ENCODE measurements at places on chromosomes 6 and 20. TPM values are rescaled to one million over a fixed set of nuclear protein-coding genes. Genes with fewer than 3 reads are reported as not detected.

- H3K27me3 ChIP-seq: peaks cover 10% of the 10 kb centered on the region
- no peak overlapping the region for H3K4me3 ChIP-seq
- DNase-seq: no peak
- peaks cover 7% of the 10 kb centered on the region for H3K4me1 ChIP-seq
- no peaks in the 10 kb centered on the region for H3K36me3 ChIP-seq
Observed at GRCh38 chr20:31472395-31473330, 2.3 kb downstream of the DEFB124 start.

The IYD gene
- total RNA-seq: not detected

GRCh38 chr6:117481278-117481925 lies 1.1 kb upstream of the DCBLD1 start:
- H3K4me1 ChIP-seq: peaks cover 20% of the 10 kb centered on the region
- H3K4me3 ChIP-seq: no peak overlapping the region
- no peak overlapping the region for H3K27ac ChIP-seq
- no peaks in the 10 kb centered on the region for H3K36me3 ChIP-seq
- no peaks in the 10 kb centered on the region for H3K27me3 ChIP-seq

DNA sequence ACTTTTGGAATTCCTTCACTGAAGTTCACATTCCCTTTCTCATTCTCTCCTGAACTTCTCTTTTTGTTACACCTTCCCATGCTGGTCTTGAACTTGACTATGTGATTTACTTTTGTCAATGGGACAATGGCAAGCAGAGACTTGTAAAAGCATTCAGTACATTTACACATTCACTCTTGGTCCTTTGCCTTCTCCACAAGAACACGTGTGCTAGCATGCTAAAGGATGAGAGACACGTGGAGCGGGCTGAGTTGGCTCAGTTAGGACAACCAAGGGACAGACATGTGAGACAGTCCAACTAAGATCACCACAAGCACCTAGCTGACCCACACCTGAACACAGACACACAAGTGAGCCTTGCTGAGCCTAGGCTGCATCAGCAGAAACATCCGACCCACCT lies 91.3 kb upstream of the PAK5 start:
- H3K4me3 ChIP-seq: no peak overlapping the region
- no peaks in the 10 kb centered on the region for H3K27me3 ChIP-seq
- no peaks in the 10 kb centered on the region for H3K4me1 ChIP-seq

GRCh38 chr20:63522091-63522868 lies 1.7 kb downstream of the PPDPF start:
- H3K27me3 ChIP-seq: peaks cover 4% of the 10 kb centered on the region
- H3K27ac ChIP-seq: no peak overlapping the region

DNA sequence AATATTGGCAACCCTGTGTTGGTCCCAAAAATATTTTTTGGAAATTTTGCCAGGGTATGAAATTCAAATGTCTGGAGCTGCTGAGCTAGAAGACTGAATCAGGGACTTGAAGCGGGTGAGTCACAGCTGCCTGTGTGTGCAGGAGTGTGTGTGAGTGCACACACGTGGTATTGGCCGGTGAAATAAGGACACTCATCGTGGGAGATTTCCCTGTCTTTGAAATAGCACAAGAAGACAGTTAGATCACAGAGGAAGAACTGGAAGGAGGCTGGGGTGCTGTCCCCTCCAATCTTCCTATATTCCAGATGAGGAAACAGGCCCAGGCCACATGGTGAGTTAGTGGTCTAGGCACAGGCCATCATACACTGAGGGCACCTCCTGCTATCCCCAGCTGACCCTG lies 123.8 kb upstream of the MLN start:
- peaks cover 8% of the 10 kb centered on the region for H3K4me1 ChIP-seq
- no peak overlapping the region for H3K27ac ChIP-seq
- H3K36me3 ChIP-seq: no peaks in the 10 kb centered on the region
- no peak overlapping the region for H3K4me3 ChIP-seq
- DNase-seq: no peak

- H3K36me3 ChIP-seq: no peaks in the 10 kb centered on the region
- DNase-seq: peak; percentile 18
- H3K4me3 ChIP-seq: peak overlapping the region; percentile 3
- H3K27me3 ChIP-seq: no peaks in the 10 kb centered on the region
- peak overlapping the region; percentile 83 for H3K27ac ChIP-seq
Observed at GRCh38 chr6:5174244-5174643, 86.5 kb downstream of the LYRM4 start.

The APOBEC2 gene
- total RNA-seq: not detected

Measured in natural killer cell (primary cell).